ENCODE measurements at places on chromosomes 4 and X.

DNA sequence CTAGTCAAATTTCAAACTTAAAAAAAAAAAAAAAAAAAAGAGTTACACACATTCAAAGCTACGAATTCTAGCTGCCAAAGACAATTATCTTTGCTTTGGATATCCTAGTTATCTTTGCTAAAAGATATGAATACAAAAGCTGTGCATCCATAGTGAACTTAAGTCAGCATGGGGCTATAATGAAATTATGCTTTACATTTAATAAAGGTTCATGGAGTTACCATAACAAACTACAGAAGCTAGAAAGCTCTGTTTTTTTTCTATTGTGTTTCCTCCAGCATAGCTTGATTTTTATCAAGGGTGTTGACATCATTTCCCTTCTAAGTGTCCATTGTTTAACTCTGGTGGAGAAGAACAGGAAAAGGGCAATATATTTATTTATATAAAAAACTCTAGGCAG is 234.1 kb downstream of the ANKRD50 start:
- DNase-seq: peak; percentile 10

DNA sequence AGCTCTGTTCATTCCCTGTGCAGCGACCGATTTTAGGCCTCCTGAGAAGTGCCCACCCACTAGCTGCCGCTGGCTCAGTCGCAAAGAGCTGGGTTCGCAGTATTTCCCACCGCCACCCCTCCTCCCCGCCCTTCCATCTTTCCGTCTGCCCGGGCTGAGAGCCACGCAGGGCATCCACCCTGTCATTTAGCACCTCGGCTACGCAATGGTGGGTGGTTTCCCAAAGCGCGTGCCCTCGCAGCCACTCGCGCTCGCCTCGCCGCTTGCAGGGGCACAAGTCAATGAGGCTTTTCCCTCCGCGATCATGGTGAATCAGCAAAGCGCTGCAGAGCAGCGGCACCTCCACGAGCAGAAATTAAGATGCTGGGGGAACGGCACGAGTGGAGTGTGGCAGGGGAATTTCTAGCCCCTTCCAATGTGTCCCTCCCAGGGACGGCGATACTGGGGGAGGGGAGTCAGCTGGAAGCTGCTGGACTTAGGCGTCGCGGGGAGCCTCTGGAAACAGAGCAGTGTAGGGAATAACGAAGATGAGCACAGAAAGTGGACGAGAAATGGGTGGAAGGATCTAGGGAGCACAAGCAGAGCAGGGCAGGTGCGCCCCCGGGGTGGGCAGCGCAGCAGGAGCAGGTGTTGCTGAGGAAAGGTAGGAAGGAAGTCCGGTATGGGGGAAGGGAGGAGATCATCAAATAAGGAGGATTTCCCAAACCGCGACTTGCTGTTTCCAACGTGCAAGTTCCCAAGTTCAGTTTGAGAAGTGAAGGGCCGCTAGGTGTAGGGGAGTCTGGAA is 2.4 kb upstream of the PTCHD1 start:
- no peak for DNase-seq

DNA sequence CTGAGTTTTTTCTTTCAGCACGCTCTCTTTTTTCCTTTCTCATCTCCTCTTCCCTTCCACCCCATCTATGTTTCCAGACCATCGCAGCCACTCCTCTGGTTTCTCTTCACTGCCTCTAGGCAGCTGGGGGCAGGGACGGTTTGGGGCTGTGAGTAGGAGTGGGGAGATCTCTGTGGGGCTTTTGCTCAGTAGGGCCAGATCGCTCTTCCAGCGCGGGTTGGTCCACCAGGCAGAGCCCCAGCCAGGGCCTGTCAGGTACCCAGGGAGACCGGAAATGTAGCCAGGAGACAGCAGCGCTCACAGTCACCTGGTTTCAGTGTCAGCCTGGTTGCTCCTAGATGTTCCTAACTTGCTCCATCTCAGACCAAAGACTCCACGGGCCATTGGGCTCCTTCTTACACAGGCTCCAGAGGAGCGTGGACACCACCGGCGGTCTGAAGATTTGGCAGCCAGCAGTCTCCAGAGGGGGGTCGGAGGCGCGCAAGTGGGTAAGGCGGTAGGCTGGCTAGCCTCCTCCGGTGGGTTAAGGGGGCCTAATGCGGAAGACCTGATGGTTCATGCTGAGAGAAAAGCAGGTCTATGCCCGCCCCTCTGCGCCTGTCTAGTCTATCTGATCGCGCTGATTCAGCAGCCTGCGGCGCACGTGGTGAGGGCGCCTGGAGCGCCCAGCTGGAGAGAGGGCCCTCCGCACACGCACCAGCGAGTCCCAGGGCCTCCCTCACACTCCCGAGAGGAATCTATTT is 1.8 kb downstream of the FGF5 start:
- no peak for DNase-seq

DNA sequence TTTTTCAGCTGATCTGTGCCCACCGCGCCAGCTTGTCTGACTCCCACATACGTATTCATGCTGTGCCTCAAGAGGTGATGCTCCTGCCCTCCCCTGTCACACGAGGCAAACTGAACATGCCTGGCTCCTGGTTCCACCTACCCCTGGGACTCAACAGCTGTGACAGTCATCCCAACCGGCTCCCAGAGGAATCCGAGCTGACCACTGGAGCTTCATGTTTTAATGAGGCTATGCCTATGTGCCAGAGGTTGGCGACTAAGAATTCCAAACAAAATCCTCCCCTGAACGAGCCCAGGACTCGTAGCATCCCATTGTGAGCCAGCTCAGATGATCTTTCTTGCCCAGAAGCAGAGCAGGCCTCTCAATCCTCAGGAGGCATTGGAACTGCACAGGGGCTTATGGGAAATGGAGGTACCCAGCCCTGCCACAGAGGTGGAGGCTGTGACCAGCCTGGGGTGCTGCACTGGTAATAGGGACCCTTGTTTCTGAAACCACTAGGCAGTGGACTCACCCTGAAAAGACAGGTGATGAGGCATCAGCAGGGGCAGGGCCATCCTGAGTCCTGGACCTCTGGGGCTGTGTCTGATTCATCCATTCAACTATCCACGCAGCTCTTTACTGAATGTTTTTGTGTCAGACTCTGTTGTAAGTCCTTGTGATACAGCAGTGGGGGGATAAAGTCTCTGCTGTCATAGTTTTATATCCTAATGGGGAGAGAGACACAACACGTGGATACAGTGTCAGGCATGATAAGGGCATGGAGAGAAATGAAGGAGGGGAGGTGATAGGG is 325.0 kb downstream of the EVC2 start:
- no peak for DNase-seq

- no peak for DNase-seq
These were observed 944 bp downstream of the SNX25 start for GRCh38 chr4:185210102-185210981.

DNA sequence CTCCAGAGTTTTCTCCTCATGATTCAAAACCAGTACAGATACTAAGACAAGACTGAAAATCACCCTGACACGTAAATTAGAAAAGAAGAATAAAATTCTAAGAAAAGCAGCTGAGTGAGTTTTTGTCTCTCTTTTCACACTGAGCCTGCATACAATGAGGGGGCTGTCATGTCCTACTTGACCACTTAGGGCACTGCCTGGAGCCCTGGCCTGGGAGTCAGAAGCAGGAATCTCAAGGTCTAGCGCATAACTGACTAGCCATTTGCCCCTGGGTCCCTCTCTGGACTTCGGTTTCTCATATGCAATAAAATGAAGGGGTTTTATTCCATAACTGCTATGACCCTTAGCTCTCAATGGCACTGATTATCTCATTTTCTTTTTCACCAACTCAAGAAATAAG is 36.7 kb upstream of the SLC25A4 start:
- DNase-seq: no peak

Data from NCI-H226 (cell line).